ENCODE measurements at places on chromosomes 6 and 20.

DNA sequence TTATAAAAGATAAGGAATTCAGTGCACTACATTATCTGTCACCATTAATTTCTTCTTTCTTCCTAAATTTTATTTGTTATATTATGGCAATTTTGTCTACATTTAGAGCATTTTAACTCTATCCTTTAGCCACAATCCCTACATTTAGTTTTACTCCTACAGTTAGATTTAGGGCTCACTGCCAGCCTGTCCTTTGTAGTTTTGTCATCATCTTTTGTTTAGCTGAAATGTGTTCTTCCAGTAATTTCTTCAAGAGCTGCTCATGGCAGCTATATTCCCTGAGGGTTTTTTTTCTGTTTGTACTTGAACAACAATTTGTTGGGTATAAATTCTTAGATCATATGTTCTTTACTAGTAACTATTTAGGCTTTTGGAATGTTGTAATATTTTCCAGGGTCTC lies 72.7 kb upstream of the B3GAT2 start:
- no peak for DNase-seq

DNA sequence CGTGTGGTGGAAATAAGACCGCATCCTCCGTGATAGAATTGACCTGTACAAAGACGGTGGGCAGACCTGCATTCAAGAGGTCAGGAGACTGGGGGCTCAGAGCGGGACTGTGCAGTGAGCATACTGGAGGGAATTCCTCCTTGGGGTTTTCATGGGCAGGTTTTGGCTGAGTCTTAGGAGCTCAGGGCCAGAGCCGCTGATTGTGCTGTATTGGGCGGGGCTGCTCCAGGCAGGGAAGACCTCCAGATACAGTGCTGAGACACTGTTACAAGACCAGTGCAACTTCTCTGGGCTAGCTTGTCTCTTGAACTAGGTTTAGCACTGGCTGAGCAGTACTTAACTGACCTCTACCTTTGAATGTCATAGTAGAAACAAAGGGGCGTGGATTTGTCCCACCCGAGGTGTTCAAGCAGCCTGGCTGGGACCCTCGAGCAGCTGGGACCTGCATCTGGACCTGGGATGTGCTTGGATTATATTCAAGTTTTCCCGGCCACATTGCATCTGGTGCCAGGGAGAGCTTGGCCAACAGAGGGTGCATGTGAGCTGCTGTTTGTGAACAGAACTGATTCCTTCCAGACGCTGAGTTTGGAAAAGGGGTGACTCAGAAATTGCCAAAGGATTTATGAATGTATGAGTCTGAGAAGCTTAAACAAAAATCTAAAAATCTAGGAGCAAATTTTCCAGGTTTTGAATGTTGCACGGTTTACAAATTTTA lies 33.4 kb upstream of the SLC22A1 start:
- DNase-seq, result no peak

DNA sequence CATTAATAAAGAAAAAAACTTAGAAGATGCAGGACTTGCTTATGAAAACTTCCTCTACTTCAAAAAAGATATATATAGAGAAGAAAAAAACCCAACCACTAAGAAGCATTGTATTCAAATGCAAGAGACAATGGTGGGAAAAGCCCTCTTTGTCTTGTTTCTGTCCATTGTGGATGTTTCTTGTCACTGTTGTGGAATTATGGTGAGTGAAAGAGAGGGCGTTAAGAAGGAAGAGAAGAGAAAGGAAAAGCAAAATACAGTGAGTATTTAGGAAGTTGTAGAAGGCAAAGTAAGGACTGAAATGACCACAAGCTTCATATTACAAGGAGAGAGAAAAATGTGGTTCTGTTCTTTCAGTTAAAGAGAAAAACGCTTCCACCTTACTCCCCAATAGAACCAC lies 14.1 kb upstream of the THBD start:
- DNase-seq, result no peak

DNA sequence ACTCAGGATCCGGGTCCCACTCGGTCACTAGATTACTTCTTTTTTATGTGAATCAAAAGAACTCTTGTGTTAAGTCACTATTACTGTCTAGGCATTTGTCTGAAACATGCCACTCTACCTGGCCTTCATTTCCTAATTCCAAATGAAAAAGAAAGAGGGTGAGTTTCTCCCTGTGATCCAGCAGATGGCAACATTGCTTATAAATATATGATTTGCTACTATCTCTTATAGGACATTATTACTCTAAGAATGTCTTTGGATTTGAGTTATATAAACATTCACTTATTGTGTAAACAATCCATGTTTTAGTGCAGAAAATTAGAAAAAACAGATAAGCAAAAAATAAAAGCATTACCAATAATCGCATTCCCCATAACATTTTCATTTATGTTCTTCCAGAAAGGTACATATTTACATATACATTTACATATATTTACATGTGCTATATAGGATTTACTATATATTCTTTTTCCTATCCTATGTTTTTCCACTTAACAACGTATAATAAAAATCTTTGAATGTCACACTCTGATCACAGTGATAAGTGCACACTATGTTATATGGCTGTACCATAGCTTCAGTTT lies 66.9 kb downstream of the FAXC start:
- no peak for DNase-seq

DNA sequence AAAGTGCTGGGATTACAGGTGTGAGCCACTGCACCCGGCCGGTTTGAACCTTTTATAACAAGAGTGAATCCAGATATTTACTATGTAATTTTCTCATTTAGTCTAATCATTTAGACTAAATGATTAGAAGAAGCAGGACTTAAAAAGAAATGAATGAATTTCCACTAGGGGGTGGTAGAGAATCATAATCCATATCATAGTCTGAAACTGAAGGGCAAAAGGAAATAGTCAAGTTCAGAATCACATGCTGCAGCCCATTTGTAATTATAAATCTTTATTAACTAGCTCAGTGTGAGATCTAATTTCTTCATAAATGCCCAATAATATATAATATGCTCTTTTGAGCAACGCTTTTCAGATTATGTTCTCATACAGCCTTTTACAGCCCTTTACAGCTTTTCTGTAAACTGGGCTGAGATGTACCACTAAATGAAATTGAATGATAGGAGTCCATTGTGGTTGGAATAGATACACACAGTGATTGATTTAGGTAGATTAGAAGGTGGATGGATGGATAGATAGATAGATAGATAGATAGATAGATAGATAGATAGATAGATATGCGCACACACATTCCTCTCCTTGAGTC lies 31.8 kb downstream of the PSMB9 start:
- DNase-seq, result peak; percentile 75

GRCh38 chr20:49186535-49187329 lies 1.4 kb downstream of the STAU1 start:
- DNase-seq, result peak; percentile 82

- DNase-seq, result no peak
Measured at GRCh38 chr6:35223396-35223795, 9.6 kb downstream of the SCUBE3 start.

- peak; percentile 47 for DNase-seq
Measured at GRCh38 chr6:44073612-44074438, 53.4 kb downstream of the MRPL14 start.

DNA sequence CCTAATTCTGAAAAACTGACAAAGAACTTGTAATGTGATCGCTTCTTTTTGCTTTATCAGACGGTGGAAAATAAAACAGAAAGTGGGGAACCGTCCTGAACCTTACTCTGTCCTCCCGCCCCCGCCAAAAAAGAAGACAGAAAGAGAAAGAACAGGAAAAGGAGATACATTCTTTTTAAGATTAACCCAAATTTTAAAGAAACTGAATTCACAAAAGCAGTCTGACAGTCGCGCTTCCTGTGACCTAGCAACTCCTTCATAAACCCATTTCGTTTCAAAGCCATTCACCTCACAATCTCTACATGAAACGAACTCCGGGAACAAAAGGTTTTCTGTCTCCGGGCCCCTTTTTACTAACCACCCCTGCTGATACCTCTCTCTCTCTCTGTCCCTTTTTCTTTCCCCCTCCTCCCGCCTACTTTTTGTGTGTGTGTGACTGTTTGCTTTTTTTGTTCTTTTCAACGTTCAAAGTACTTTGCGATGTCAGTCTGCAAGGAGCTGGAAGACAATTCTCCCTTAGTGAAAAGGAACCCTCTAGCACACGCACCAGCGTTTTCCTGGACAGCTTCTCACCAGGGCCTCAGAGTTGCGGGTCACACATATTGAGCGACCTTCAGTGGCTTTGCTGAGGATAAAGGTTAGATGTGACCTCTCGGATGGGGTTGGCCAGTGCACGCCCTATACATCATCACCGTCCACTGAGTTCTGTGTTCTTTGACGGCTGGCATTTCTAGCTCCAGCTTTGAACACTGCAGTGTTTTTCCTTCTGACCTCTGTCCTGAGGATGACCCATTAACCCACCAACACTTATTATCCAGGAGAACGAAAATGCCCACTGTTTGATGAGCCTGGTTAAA lies 530 bp upstream of the NEDD9 start:
- peak; percentile 9 for DNase-seq

DNA sequence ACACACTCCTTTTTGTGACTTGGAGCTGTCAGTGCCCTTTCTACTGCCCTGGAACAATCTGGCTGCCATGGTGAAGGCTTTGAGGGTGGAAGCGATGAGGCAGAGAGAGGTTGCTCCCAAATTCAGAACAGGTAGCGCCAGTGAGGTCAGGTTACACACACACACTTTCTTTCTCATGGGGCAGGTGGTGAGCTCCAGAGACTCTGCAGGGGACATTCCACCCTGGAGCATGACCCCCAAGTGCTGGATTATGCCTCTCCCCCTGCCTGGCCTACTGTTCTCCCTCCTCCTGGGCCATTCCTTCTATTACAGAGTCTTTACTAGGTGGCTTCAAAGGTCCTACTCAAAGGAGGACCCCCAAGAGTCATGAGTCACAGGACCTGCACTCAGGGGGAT lies 98.0 kb downstream of the EYA2 start:
- DNase-seq, result no peak

DNA sequence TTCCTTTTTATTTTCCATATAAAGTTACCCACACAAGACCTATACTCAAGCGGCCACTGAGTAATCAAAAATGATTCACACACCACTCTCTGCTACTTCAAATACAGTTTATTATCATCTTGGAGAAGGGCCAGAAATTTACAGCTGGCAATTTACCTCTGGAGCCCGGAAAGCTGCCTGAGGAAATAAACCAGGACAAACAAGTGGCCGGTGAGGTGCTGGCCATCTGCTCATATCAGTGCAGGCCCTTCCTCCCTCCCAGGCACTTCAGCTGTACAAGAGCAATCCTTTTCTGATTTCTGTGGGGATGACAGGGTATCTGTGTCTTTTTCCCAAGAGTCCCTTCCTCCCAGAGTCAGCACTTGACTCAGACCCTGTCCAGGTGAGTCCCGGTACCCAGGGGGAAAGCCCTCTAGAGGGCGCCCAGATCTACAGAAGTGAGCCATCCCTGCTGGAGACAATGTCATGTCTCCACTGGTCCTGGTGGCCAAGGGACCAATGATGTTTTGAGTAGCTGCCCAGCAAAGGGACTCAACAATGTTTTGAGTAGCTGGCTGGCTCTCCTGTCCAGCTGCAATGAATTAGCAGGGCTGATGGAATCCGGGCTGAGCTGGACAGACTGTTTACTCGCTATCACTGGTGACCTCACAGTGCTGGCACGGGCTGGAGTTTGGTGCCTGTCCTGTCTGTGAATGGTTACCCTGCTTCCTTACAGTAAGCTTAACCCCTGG lies 23.6 kb downstream of the LRP11 start:
- DNase-seq, result peak; percentile 68

- no peak for DNase-seq
Measured at GRCh38 chr6:132466952-132467351, 46.0 kb downstream of the STX7 start.

- peak; percentile 3 for DNase-seq
Measured at GRCh38 chr6:135514706-135515105, 17.2 kb upstream of the AHI1 start.

DNA sequence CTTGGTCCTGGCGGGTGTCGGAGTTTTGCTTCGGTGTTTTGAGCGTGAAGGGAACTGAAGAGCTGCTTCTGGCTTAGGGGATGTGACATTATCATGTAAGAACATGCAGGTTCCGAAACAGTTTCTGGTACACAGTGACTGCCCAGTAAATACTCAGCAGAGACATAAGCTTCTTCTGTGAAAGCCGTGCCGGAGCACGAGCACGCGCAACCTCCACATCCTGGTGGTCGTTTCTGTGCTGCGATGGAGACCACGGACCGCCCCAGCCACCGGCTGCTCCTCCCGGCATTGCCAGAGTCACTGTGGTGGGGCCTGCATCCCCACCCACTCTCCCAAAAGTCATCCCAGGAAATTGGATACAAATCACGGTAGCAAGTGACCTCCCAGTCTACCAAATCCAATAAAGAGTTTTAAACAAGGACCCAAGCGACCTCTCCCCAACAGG lies 18.7 kb downstream of the KIF25 start:
- no peak for DNase-seq

DNA sequence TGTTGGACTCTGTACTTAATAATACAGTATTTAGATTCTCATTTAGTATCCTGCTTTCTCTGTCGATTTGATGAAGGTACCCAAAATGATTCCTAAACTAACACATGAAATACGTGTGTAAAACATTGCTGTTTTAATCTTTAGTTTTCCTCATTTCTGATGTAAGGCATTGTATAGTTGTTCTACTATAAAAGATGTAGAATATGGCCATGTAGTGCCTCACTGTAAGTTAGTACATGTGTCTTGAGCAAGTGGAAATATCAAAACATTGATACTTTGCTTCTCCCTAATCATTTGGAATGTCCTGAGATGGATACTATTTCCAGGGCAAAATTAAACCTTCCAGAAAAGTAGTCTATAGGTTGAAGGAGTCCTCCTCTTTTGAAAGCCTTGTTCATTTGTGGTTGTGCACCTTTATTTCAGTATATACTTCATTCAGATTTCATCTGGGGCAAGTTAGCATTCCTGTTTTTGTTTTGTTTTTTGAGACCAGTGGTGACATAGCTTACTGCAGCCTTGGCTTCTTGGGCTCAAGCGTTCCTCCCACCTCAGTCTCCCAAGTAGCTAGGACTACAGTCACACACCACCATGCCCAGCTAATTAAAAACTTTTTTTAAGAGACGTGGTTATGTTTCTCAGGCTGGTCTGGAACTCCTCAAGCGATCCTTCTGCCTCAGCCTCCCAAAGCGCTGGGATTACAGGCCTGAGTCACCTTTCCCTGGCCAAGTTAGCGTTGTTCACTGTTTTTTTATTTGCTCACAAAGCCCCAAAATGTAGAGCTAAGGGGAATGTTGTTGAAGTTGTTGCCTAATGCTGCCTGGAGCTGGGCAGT lies 11.6 kb downstream of the SRSF3 start:
- DNase-seq, result no peak

GRCh38 chr6:15796844-15797243 lies 134.0 kb upstream of the DTNBP1 start:
- DNase-seq, result no peak

DNA sequence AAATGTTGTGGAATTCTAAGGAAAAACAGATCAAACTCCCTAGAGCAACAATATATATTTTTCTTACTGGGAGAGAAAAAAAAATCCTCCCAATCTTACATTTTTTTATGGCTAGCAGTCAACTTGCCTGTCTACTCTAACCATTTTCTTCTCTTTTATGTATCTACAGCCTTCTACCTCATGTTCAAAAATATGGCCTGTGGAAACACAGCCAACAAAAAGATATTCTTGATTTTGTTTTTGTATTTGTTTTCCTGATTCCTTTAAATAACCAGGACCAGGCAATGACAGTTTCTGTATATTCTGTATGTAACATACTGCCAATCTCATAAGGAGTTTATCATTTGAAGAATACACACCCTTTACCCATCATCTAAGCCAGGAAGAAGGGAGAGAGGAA lies 13.0 kb upstream of the SLC16A10 start:
- DNase-seq, result no peak

- peak; percentile 84 for DNase-seq
Measured at GRCh38 chr20:53869466-53870258, 200.7 kb downstream of the BCAS1 start.

Data from RPMI8226 (cell line).